ENCODE measurements at places on chromosomes 16 and 17. TPM values are rescaled to one million over a fixed set of nuclear protein-coding genes. Genes with fewer than 3 reads are reported as not detected.

Gene CDH3
- total RNA-seq, result 2.2 TPM

Gene RAB34
- 185 TPM for total RNA-seq

Gene KRTAP4-6
- total RNA-seq, result not detected

Gene MAF
- 3.5 TPM for total RNA-seq

Gene CLEC3A
- total RNA-seq, result not detected

Gene HOXB9
- not detected for total RNA-seq

Gene C17orf100
- total RNA-seq, result 0.43 TPM

Gene GPR142
- not detected for total RNA-seq

Gene FBXW10
- 0.32 TPM for total RNA-seq

Gene TMEM238L
- not detected for total RNA-seq

Gene KCNAB3
- 1.7 TPM for total RNA-seq

Gene ABI3
- total RNA-seq, result 1.7 TPM

Gene NLGN2
- total RNA-seq, result 9.5 TPM

Gene SOST
- total RNA-seq, result not detected

Gene TEX19
- under 0.01 TPM for total RNA-seq

Gene UMOD
- not detected for total RNA-seq

Gene BPTF
- 46.7 TPM for total RNA-seq
